ENCODE measurements at places on chromosomes 7 and 10.
A peak's percentile ranks its signal among the peaks of the same experiment; 100 is the strongest.

DNA sequence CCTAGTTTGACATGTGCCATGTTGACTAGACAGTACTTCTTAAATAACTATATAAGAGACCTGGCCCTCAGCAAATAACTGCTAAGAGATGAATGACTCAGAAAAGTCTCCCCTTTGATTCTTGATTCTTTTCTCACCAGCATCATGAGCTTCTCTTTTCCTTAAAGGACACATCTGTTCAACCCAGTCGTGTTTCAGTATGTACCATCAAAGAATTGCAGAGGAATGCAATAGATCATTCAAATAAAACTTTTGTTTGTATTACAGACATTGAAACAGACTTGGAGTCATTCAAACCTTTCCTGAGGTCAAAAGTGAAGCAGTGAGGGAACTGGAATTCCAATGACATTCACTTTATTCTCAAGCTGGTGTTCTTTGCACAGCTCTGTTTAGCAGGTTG lies 598.3 kb upstream of the GHITM start:
- no peak for DNase-seq

DNA sequence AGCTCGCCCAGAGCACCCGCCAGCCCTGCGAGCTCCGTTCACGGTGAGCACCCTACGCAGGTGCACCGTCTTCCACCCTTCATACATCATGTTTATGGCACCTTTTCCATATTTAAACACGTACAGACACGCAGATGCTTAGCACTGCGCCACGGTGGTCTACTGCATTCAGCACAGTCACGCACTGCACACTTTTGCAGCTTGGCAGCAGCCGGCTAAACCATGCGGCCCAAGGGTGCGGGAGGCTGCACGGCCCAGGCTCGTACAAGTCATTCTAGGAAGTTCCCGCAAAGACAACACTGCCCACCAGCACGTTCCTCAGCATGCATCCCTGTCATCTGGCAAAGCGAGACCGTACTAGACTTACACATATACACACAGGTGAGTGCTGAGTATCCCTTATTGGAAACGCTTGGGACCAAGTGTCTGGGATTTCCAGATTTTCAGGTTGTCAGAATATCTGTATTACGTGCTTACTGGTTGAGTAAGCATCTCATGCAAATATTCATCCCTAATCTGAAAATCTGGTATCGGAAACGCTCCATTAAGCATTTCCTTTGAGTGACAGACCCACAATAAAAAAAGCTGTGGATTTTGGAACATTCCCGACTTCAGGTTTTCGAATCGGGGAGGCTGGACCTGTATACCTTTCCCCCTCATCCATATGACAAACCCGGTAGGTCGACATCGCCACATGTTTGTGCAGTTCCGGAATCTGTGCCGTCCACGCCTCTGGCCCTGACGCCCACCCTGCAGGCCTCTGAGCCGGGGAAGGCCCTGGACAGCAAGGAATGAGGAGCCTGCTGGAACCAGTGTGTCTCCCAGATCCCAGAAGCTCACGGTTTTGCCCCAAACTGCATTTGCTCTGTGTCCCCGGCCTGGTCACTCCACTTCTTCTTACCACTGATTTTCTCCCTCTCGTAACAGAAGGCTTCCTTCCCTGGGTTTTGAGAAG lies 222.2 kb downstream of the ELFN1 start:
- DNase-seq, result no peak

DNA sequence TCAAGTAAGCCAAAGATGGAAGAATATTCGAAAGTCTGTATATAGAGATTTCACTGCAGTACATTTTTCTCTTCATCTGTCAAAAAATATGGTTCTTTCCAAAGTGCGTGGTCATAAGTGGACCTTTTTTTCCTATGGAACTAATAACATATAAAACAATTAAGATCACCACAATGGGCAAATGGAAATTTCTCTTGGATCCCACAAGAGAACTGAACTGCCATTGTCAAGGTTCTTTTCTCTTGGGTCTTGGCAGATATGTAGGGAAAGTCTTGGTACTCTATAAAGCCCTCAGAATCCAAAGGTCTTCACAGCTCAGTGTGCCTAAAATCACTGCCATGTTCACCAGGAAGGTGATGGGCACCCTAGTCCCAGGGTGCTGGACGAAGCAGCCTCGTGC lies at the start of gene OR6B1:
TSS of gene OR6B1 (plus strand) at position 301 of the 400 bp plus-strand sequence. CDS start 3,677 bp downstream, outside the sequence.
- no peak for DNase-seq

GRCh38 chr7:2972835-2973161 lies 70.9 kb downstream of the CARD11 start:
- DNase-seq, result no peak

DNA sequence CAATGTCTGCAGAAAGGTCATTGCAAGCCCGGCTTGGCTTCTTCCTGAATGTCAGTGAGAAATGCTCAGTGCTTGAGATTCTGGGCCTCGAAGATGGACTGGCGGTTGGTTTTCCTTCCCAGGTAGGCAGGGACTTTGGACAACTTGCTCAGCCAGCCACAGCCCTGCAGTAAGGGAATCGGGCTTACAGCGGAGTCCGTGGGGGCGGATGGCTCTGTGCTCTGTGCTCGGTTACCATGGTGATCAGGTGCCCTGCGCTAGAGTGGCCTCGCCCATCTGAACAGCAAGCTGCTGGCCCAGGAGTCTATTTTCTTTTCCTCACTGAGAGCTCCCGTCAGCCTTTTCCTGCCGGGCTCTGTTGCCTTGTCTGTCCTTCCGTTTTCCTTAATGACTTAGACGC lies 77.8 kb upstream of the SH2B2 start:
- DNase-seq, result no peak

DNA sequence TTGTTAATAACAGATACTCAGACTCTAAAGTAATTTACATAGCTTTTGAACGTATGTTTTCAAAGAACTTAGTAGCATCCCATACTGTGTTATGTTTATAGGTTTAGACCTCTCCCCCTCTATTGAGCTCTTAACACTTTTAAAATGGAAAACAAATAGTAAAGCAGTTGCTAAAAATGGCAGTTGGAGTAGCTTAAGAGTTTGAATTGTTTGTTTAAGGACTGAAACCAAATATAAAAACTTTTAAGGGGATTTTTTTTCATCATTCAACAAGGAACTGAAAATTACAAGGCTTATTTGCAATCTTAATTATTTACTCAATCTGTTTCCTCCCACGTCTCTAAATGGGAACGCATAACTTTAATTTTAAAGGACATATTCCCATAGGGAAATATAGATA lies 1.6 kb upstream of the SPAG6 start:
- DNase-seq, result no peak

- DNase-seq, result no peak
These were observed 48.6 kb downstream of the FAM20C start for GRCh38 chr7:240887-241421.

DNA sequence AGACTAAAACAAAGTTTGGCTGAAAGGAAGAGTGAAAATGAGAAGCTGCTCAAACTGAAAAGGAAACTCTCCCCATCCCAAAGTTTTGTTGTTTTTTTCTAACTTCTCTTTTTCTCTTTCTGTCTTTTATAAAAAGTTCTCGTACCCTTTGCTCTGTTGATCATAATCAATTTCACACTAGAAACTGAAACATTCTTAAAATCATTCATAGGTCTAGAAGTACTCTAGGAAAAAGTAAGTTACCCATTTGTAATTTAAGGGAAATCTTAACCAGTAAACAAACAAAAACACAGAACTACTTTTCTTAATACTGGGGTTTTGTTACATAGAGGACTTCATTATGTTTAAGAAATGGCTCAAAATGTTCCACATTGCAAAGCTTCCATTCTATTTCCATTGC lies 339.8 kb downstream of the SEMA3D start:
- DNase-seq, result no peak

DNA sequence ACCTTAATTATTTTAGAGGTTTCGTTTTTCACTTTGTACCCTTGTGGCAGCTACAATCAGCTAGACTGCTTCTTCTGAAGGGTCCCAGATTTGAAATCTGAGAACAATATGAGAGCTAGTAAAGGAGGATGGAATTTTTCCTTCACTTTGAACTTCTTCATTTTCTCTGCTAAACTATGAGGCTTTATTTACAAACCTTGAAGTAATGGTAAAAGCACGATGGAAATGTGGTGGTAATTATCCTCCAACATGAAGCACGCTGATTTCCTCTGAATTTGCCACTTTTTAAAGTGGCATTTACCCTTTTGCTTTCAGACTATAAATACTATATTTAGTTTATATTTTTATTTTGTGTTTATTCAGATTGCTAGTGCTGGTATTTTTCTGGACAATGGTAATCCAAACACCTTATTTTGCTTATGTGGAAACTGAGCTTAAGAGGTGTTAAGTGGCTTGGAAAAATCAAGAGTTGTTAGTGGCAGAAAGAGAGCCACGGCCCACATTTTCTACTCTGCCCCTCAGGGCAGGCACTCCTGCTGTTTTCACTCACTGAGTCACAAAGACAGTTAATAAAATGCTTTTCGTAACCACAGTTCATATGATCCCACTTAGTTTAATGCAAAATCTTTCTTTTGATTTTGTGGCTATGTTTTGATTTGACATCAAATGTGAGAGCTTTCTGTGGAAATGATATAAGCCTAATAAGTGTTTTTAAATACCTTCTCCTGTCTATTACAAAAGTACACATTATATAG lies 2.7 kb downstream of the SSMEM1 start:
- DNase-seq, result peak; percentile 28

DNA sequence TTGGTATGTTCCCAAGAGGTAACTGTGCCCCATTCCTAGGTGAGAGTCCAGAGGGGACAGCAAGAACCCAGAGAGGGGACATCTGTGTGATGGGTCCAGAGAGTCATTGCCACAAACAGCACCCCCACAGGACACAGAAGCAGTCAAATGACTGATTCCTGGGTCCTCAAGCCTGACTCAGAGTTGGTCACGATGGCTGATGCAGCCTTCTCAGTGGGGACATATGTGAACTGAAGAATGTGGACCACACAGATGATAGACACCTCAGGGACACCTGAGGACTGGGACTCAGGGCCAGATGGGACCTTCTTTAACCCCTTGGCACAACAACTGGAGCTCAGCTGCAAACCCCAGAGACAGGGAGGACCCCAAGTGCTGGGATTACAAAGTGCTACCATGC lies 96.5 kb downstream of the STRA8 start:
- no peak for DNase-seq

DNA sequence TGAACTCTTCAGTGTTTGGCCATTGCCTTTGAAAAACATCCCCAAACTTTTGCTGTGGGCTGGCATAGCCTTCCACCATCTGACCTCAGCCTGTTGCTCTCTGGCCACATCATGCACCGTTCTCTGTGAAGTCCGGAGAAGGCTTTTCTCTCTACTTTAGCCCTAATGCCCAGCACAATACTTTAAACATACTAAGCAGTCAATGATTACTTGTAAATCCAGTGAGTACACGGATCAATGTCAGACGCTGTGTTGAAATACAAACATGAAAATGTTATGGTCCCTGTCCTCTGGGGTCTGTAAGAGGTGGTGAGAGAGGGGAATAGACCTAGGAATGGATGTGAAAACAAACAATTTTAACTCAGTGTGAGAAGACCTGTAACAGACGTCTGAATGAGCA lies 297.9 kb downstream of the PLXDC2 start:
- no peak for DNase-seq

DNA sequence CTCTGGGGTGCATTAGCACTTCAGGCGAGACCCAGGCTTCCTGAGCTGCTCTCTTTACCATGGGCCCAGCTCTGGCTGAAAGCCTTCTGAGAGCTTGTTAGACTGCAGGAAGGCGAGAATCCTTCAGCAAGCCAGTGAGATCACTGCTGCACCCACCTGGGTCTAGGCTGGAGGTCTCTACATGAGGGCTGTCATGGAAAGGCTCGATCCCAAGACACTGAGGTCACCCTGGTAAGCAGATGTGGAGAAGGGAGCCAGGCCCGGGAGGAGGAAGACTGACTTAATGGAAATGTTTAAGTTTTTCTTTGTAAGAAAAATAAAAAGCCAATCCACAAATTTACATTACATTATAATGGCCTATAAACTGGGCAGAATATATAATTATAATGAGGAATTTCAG lies 684.5 kb downstream of the TNS3 start:
- DNase-seq, result no peak

- DNase-seq, result no peak
These were observed 507.3 kb upstream of the GALNT17 start for GRCh38 chr7:70624500-70625103.

- no peak for DNase-seq
These were observed 993 bp upstream of the SND1 start for GRCh38 chr7:127650847-127651555.

GRCh38 chr10:31270954-31271353 lies 48.1 kb upstream of the ZEB1 start:
- DNase-seq, result no peak

- no peak for DNase-seq
These were observed 79.2 kb upstream of the PTPRZ1 start for GRCh38 chr7:121793716-121794115.

DNA sequence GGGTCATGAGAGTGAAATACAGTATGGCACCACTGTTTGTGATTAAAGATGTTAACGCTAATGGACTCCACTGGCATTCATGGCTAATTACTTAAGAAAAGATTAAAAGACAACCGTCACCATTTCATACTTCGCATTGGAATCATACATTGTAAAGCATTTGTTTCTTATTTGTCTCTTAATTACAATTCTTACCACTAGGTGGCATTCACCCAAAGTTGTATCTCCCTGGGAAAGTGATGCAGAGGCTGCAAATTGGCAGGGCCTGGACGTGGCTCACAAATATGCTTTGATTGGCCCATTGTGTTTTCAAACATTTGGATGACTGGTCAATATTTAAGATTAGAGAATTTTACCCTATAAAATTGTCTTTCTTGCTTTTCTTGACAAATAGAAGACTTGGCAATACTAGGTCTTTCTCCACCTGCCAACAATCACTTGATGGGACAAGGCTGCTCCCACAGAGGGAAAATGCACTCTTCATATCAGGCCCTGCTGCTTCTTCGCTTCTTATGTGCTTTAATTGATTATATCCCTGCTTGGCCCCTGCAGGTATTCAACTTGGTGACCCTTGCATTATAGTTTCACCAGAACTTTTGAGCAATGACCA lies 72.1 kb upstream of the STARD3NL start:
- DNase-seq, result peak; percentile 56

DNA sequence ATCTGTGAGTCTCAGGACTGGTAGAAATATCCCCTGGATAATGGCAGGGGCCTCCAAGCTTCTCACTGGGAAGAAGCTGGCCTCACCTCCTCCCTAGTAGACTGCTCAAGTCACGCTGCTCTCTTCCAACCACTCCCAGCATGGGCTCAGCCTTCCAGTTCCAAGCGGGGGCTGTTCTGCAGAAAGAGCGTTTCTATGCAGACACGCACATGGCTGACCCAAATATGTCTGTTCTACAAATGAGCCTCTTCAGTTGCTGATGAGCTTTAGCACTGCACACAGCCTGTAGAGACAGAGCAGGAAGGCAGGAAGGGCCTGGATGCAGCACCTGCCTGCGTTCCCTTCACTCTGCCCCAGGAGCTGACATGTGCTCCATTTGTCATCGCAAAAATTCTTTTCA lies 523.9 kb upstream of the MGMT start:
- DNase-seq, result no peak

GRCh38 chr7:38760226-38760625 lies 129.1 kb upstream of the AMPH start:
- peak; percentile 17 for DNase-seq

- DNase-seq, result no peak
These were observed 284.1 kb downstream of the KIF20B start for GRCh38 chr10:89985446-89985845.

DNA sequence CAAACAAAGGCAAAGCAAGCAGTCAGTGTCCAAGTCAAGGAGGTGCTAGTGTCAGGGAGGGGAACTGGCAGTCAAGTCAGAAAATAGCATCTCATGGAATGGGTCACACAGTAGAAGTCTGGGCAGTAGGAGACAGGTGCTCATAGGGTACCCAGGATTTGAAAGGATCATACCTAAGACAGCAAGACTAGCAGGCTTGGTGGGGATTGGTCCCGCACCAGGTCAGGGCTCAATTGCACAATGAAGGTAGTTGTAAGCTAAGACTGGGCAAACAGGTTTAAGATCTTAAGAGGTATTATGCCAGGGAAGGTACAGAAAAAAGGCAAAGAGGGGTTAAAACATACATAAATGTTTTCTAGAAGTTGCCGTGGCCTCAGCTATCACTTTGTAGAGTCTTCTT lies 181.4 kb upstream of the ETV1 start:
- no peak for DNase-seq
